T-cell (primary cell): ENCODE measurements at places on chromosomes 7 and 10.
A peak's percentile ranks its signal among the peaks of the same experiment; 100 is the strongest.

DNA sequence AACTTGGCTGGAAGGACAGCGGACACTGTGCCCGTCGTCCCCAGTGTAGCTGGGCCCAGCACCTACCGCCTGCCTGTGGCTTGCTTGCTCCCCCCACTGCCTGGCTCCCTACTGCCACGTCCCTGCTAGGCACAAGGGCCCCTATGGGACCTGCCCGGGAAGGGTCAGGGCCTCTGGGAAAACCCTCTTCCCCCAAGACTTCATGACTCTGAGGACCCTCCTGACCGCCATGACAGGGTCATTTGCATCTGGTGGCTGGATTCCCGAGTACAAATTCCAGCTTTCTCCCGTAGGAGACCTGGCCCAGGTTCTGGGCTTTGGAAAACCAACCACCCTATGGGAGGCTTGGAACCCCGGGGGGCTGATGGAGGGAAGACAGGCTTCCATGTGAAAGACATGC, 1.4 kb upstream of the MMD2 start:
- no peak for DNase-seq

DNA sequence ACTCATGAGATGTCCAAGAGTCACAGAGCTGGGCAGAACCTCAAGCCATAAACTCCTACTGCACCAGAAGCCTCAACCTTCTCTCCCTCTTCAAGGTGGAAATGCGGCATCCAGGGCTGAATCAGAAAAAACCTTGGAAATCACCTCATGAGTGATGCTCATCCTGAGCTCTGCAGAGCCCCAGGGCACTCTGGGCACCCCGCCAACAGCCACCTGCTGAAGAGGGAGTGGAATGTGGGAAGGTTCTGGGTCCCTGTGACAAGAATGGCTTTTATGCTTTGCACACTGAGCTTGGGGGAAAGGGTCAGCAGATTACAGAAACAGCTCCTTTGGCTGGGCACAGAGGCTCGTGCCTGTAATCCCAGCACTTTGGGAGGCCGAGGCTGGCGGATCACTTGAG, 18.8 kb downstream of the NUDT1 start:
- DNase-seq = no peak

DNA sequence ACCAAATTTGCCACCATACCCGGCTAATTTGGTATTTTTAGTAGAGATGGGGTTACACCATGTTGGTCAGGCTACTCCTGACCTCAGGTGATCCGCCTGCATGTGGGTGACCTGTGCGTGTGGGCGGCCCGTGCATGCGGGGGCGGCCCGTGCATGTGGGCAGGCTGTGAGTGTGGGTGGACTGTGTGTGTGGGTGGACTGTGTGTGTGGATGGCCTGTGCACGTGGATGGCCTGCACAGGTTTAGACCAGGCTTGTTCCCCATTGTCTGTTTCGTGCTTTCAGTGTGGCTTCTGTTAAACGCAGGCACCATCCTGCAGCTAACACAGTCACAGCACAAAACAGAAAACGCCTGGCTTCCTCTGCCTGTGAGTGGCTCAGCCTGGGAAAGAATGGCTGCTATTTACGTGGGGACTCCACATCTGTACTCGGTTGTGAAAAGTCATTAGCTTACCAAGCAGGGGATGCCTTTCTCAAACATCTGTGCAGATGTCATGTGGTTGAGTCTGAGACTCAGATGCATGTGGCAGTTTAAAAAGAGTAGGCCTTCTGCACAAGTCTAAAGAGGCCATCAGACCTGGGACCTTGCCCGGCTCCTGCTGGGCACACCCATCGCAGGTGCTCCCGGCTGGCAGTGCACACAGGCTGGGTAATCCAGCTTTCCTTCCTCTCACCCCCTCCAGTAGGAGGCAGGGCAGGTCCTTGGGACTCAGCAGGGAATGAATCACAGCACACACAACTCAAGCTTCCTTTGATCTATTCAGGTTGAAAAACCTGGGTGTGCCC, 91.6 kb downstream of the COBL start:
- DNase-seq = no peak

DNA sequence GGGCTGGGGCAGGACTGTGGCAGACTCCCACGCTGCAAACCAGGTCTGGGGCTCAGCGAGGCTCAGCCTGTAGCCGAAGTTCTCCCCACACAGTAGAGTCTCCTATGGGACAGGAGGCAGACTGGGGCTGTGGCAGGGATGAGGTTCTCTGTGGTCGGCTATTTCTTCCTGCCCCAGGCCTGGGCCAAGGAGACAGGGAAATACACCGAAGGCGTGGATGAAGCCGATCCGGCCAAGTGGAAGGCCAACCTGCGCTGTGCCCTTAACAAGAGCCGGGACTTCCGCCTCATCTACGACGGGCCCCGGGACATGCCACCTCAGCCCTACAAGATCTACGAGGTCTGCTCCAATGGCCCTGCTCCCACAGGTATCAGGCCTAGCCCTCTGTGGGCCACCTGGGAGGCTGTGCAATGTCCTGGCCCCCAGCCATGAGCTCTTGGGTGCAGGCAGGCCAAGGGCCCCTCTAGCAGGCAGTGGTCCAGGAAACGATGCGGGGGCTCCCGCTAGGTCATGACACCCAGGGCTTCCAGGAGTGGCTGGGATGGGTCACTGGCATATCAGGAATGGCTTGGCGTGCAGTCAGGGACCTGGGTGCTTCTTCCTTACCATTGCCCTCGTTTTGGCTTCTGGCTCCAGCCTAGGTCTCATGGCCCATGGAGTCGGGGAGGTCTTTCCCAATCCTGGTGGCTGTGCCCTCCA, 8.1 kb downstream of the IRF5 start:
- no peak for DNase-seq

- no peak for DNase-seq
These were observed 8.9 kb upstream of the MICALL2 start for GRCh38 chr7:1468203-1468602.

DNA sequence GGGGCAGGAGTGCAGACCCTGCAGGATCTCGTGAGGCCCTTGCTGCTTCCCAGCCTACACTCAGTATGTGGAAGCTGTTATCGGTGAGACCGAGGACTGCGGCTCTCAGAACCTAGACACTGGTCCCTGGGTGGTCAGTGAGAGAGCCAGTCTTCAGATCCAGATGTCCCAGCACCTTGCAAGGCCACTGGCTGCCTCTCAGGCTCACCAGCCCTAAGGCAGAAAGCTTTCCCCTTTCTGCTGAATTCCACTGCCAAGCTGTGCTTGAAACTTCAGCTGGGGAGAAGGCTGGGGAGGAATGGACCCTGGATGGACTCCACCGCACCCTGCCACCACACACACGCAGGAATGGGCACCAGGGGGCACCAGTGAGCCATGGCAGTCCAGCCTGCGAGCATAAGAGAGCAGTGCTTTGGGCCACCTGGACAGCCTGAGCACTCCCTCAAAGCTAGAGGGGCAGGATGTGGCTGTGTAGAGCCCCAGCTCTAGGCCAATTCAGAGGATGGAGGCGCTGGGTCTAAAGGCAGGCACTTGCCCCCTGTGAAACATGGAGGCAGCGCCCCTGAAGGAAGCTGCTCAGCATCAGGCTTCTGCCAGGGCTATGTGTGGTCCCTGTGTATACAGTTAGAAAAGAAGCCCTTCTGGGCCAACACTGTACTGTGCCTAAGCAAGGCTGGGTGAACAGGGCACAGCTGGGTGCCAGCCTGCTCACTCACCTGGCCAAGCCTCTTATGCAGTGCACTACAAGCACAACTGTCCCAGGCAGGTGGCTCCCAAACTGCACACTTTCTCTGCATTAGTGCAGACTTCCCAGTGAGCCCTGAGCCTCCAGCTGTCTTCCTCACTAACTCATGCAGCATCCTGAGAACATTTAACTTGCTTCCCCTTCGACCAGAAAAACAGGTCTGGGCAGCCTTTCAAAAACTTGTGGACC, 21.6 kb downstream of the TMEM72 start:
- peak; percentile 50 for DNase-seq

DNA sequence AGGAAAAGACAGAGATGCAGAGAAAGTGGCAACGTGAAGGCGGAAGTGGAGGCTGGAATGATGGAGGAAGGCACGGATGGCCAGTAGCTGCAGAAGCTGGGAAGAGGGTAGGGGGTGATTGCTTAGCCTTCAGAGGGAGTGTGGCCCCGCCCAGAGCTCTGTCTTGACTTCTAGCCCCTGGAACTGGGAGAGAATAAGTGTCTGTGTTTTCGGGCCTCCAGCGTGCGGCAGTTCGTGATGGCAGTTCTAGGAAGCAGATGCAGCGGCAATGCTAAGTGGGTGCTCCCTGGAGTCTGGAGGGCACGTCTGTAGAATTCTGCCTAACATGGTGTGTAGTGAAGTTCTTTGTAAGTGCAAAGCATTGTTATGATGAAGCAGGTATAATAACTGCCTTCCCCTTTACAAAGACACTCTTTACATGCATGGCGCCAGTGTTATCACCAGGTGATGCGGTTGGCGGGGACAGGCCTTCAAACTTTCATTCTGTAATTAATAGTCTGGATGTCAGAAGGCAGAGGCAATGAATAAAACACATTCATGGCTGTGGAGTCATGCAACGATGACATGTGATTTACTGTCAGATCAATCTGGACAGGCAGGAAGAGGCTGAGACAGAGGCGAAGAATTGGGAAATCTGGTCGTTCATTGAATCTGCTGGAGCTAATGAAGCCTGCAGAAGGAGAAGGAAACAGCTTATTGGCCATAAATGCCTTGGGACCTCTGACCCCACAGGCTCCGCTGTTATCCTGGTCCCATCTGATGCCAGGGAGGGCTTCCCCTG, 228.6 kb downstream of the GLRX3 start:
- no peak for DNase-seq

- no peak for DNase-seq
These were observed 49.4 kb downstream of the JMJD1C start for GRCh38 chr10:63416376-63416775.

DNA sequence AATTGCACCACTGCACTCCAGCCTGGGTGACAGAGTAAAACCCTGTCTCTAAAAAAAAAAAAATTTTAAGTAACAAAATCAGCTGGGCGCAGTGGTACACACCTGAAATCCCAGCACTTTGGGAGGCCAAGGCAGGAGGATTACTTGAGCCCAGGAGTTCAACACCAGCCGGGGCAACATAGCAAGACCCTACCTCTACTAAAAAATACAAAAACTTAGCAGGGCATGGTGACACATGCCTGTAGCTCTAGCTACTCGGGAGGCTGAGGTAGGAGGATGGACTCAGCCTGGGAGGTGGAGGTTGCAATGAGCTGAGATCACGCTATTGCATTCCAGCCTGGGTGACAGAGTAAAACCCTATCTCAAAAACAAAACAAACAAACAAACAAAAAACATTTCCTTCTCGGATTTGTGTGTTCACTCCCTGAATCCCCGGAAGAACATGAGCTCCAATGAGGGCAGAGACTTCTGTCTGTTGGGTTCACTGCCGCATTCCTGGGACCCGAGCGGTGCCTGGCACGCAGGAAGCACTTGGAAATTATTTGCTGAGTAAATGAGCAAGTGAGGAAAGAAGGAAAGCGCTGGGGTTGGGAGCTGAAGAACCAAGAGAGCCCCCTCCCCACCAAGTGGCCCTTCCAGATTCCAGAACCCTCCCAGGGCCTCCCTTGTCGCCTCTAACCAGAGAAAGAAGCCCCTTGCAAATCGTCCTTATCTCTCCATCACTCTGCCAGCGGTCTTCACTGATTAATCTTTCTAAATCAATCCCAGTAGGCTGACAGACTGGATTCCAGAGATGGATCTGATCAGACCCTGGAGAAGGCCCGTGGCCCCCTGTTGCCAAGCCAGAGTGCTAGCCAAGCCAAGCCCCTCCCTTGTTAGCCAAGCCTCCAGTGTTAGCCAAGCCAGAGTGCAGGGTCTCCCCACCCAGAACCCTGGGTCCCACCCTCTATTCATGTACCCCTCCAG, 6.2 kb downstream of the TNRC18 start:
- DNase-seq = no peak

- no peak for DNase-seq
These were observed 30.3 kb downstream of the HACD1 start for GRCh38 chr10:17586821-17587234.

DNA sequence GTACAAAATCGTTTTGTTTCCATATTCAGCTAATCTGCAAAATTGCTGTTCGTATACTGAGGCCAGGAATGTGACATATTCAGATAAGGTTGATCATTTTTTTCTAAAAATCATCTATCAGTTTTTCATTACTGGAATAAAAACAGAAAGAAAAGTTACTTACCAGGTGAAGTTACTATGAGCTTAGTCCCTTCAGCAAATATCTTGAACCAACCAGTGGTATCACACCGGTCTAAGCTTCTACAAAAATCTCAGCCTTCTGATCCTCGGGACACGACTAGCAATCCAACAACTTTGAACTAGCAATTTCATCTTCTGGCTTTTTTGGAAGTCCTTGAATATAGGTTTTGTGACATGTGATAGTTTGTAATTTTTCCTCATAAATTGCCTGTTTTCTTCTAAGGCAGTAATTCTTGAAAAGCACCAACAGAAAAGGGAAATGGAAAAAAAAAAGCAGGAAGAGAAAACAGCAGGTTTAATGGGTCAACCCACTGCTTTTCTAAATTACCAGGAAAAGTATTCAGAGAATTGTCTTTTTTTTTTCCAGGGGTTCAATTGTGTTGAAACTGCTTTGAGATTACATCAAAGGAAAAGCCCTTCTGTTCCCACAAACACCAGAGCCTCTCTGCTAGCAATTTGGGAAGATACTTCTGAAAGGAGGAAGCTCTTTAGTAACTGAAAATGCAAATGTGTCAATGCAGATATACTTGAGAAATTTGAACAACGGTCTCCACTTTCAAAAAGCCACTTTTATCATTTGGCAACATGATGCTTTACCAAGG, 2.9 kb upstream of the TARP start:
- DNase-seq = no peak

GRCh38 chr7:33630359-33630758, 275.0 kb upstream of the BMPER start:
- no peak for DNase-seq

GRCh38 chr7:15820319-15820718, 133.8 kb upstream of the MEOX2 start:
- no peak for DNase-seq

DNA sequence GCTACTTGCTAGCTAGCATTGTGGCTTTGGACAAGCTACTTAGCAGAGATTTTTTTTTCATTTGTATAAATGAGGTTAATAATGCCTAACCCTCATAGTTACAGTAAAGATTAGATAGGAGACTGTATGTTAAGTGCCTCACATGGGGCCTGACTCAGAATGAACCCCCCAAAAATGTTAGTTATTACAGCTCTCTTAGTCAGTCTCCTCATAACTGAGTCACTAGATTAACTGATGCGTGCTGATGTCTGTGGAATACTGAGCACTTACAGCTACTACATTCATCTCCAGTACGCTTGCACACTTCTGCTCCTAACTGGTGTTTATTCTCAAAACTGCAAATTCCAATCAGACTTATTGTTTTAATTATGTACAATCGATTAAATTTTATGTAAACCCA, 315.3 kb downstream of the SNX13 start:
- no peak for DNase-seq

DNA sequence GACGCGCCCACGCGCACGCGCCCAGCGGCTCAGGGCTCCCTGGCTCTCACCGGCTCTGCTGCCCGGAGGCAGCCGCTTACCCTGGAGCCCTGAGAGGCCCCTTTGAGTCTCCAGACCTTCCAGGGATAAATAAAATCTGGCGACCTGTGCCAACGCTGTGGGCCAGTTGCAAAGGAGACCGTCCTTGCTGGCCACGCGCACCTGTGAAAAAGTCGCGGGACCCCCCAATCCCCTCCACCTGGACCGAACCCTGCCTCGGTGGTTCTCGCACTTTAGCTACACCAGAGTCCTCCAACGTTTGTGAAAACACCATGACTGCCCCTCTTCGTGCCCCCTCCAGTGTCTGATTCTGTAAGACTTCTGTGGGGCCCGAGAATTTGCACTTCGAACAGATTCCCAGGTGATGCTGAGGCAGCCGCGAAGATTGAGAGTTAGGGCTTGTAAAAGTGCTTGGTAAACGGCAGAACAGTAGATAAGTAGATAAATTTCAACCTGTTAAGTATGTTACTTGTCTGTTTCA, 102.4 kb upstream of the SVIL start:
- no peak for DNase-seq

GRCh38 chr10:44379907-44380306, 5.0 kb downstream of the CXCL12 start:
- no peak for DNase-seq
